CD8-positive, alpha-beta T cell (primary cell): ENCODE measurements at places on chromosomes 1 and 21. TPM values are rescaled to one million over a fixed set of nuclear protein-coding genes. Genes with fewer than 3 reads are reported as not detected.

Gene CA14
- total RNA-seq, result not detected

DNA sequence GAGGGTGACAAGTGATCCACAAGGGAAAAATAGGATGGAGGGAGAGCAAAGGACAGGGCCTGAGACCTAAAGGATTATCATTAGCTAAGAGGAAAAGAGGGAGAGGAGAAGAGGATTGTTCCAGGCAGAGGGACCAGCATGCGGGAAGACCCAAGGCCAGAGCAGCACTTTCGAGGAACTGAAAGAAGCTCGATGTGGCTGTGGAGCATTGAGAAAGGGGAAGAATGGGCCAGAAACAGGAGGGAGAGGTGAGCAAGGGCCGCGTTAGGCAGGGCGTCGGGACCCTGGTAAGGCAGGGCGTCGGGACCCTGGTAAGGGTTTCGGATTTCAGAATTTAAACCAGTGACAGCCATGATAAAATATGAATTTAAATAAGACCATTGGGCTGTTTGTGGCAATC is 22.8 kb upstream of the CSF1 start:
- no peak for DNase-seq

DNA sequence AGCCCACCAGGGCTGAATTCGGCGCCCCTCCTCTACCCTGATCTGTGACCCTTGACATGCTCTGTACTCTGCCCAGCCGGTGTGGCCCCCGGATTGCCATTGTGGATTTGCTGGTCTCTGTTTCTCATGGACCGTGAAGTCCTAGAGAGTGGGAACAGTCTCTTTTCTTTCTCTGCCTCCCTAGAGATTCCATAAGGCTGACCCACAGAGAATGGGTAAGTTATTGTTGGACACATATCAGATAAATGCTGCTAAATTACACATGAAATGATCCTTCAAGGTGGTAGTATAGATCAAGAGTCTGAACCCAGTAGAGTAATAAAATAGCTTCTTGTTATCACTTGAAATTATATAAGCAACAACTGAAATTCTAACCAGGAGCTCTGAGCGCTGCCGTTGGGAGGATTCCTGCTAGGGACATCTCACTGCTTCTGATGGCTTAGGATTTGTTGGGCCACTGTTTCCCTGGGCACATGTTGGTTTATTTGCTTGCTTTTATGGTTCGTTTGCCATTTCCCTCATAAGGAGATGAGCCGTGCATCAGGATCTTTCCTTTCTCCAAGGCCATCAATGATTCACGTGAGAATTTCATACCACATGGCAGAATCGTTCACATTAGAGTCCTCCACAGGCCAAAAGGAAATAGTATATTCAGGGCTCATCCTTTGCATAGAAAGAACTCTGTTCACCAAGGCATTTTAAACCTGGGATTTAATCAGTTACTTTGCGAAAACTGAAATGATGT is 111.9 kb downstream of the ZBTB18 start:
- no peak for DNase-seq

- DNase-seq, result no peak
Observed at GRCh38 chr1:245441689-245442088, 286.9 kb downstream of the KIF26B start.

DNA sequence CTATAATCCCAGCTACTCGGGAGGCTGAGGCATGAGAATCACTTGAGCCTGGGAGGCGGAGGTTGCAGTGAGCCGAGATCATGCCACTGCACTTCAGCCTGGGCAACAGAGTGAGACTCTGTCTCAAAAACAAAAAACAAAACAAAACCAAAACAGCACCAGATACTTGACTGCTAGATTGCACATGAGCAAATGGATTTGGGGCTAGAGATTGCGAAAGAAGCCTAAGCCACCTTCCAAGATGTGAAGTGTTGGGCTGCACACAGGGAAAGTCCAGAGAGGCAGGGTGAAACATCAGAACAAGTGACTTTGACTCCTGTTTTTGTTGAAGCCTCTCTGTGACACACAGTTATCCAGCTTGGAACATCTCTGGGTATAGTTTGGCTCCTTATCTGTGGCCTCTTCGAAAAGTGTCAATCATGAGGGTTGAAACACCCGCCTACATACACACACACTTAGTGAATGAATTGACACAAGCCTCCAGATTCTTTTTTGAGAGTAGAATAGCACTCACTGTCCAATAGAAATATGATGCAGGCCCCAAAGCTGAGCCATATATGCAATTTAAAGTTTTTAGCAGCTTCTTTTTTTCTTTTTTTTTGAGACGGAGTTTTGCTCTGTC is 34.2 kb upstream of the GPR137B start:
- no peak for DNase-seq

DNA sequence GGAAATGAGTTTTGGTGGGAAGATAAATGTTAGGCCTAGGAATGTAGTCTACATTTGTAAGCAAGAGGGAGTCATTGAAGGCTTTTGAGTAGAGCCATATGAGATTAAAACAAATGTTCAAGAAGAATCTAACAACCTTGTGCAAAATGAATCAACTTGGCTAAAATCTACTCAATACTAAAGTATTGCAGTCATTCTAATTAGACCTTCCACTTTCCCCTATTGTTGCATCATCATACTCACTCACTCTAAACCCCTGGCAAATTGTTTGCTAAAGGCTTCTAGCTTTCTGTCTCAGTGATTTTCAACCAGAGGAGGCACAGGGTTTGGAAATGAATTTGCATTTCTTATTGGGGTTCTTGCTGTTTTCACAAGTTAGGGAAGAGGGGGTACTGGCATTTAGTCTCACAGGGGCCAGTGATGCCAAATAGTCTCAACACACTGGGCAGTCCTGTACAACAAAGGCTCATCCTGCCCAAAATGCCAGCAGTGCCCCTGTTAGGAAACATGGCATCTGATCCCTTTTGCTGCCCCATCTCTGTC is 85.3 kb downstream of the SEC16B start:
- no peak for DNase-seq

DNA sequence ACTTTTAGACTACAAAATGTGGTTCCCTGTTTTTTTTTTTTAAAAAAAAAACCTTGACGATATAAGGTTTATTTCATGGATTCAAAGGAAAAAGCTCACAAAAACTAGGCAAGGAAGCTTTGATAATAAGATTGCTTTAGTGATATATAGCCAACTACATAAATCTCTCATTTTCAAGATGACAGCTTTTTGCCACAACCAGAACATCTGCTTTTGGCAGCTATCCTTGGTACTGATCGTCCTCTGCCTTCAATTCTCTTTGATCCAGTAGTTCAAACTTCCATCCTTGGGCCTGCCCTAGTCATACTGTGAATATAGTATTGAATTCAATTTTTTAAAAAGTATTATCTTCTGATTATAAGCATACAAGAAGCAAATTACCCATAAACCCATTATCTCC is 72.9 kb upstream of the CD53 start:
- DNase-seq, result no peak

GRCh38 chr1:241652012-241652411 is at the start of gene WDR64:
Gene WDR64 (plus strand): TSS chr1:241652281. CDS start chr1:241652485, 204 bp downstream.
- DNase-seq, result no peak

Gene CELA3B
- not detected for total RNA-seq

DNA sequence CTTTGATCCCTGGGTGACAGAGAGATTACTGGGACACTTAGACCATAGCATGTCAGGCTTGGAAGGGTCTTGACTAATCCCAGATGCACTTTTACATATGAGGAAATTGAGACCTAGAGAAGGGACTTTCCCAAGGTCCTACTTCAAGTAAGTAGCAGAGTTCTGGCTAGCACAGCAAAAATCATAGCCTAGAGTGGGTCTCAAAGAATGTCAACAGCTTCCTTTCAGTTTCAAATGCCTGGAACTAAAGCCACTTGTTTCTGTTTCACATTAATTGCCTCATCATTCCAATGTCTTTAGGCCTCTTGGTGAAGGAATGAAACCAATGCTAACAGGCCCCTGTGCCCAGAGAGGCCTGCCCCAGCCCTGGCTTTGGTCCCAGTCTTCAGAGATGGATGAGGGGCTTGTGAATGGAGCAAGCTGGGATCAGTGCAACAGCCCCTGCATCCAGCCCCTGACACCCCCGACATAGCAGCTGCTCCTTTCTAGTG is 26.6 kb downstream of the ATF3 start:
- no peak for DNase-seq

DNA sequence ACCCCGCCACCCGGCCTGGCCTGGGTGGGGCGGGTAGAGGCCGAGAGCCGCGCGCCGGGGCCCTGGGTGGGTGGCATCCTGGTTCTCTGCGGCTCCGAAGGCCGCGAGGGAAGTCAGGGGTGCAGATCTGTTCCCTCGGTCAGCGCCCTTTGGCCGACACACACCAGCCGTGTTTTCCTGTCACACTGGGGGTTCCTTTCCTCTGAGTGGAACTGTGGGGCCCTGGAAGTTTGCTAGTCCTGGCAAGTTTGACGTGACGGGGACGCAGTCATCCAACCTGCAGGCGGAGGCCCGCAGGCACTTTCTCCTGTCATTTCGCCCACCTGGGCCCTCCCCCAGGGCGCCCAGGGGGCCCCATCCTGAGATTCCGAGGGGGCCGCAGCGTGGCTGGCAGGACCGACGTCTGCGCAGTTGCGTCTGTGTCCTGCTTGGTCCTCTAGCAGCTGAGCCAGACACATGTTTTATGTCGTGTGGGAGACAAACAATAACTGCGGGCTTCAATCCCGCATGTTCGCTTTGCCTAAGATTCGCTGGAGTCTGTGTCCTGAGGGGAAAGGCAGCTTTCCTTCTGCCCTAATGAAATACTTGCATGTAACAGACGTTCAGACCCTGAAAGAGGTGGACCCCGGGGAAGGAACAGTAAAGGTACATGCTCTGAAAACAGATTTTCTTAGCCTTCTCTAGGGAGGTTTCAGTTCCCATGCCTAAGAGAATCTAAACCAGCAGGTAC is 1.5 kb downstream of the FAM163A start:
- DNase-seq, result no peak

Gene CD247
- 331 TPM for total RNA-seq

DNA sequence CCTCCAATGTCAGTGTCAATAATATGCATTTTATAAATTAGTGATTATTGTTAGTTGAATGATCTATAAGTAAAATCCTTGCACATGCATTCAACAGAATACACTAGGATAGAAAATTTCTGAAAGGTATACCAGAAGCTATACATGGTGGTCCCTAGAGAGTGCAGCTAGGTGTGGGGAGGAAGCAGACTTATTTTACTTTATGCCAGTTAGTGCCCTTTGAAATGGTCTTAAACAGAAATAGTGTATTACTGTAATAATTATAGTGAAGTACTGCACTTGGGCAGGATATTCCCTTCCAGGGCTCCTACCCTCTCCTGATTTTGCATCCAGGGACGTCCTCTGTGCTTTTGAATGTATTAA is 23.2 kb upstream of the WDR26 start:
- DNase-seq, result no peak

GRCh38 chr21:38223893-38224540 is 32.8 kb upstream of the KCNJ15 start:
- DNase-seq, result no peak

DNA sequence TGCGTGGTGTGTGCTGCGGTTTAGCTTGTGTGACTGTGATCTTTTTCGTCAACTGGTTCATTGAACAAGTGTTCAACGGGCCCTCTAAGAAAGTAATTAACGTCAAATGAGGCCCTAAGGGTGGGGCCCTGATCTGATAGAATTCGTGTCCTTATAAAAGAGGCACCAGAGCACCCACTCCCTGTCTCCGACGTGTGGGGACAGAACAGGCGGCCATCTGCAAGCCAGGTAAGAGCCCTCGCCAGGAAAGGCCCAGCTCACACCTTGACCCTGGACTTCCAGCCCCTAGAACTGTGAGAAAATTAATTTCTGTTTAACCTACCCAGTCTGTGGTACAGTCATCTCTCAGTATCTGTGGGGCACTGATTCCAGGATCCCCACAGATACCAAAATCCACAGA is 20.4 kb upstream of the SAMD11 start:
- DNase-seq, result peak; percentile 3

Gene RUNX3
- total RNA-seq, result 423 TPM

Gene FCN3
- total RNA-seq, result not detected

DNA sequence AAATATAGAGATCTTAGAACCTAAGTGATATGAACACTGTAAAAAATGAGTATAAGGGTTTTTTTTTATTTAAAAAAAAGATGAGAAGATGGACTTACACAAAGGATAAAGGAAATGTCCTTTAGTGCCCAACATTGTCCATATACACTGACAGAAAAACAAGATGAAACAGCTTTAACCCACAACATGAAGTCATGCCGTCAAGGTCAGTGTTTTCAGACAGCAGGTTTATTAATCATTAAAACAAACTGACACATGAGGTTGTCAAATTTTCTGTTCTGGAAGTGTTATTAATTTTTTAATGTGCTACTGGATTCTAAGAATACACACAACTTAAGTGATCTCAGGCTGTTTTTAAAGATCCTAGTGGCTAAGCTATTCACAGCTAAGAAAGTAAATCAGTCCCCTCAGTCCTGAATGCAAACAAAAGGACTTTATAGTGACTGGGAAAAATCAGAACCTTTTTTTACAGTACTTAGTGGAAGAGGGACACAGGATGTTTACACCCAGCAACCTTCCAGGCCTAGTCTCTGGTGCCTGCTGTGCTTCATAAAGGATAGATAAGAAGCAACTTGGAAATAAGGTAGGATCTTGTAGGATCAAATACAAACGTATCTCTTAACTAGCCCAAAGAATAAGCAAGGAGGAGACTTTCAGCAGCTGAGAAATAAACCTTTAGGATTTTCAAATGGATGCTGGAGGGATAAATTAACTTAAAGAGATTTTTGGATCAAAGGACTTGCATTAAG is 21.9 kb upstream of the PKN2 start:
- no peak for DNase-seq

Gene SVBP
- 17.6 TPM for total RNA-seq

DNA sequence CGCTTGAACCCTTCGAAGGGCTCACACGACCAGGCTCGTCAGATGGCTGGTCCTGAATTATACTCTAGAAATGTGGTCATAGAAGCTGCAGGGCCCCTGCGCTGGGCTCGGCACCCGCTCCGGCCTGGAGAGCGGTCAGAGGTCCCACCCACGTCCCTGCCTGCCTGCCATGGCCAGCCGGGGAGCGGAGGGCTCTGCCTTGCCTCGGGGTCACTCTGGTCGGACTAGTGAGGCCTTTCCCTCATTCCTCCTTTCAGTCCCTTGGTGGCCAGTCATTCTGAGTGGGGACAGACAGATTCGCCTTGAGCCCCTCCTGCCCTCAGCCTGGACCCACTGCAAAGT is 529 bp upstream of the MARCKSL1 start:
- DNase-seq, result no peak

GRCh38 chr21:32507342-32507919 is 77.9 kb downstream of the TCP10L start:
- no peak for DNase-seq

DNA sequence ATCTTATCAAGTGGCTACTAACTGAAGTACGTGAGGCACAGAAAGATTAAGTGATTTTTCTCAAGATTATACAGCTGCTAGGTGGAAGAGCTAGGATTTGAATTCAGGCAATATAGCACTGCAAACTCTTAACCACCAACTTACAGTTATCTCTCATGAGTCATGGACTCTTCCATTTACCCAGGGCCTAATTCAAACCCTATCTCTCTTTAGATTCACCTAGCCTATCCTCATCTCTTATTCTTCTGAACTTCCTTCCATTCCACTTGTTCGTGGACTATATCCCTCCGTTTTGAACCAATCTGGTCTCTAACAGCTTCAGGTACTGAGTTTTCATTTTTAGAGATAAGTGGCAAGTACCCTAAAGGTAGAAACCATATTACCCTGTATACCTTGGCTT is 92.8 kb upstream of the DMRTA2 start:
- no peak for DNase-seq

Gene WNT9A
- not detected for total RNA-seq
